ENCODE measurements at places on chromosomes 5 and 9.

DNA sequence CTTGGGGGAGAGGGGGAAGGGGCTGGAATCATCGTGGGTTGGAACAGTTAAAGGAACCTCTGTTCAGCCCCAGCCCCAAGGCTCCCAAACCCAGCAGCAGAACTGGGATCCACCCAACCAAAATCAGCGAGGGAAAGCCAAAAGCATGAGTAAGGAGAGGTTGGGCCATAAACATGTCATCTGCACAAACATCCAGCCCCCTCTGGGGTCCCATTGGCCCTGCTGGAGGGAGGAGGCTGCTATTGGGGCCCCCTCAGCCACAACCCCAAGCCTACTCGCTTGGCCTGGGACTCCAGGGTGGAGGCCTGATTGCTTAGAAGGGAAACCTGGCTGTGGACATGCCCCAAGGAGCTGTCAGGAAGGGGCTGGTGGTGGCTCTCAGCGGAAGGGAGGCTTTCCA lies 154.9 kb downstream of the FGF18 start:
- no peak overlapping the region for H3K4me3 ChIP-seq
- no peaks in the 10 kb centered on the region for H3K36me3 ChIP-seq
- no peaks in the 10 kb centered on the region for H3K4me1 ChIP-seq
- peaks cover 28% of the 10 kb centered on the region for H3K27me3 ChIP-seq
- no peak overlapping the region for H3K27ac ChIP-seq
- no peak for DNase-seq

GRCh38 chr5:126847826-126848251 lies 70.9 kb downstream of the LMNB1 start:
- no peaks in the 10 kb centered on the region for H3K27me3 ChIP-seq
- no peak overlapping the region for H3K4me3 ChIP-seq
- H3K27ac ChIP-seq: no peak overlapping the region
- peaks cover 16% of the 10 kb centered on the region for H3K4me1 ChIP-seq

DNA sequence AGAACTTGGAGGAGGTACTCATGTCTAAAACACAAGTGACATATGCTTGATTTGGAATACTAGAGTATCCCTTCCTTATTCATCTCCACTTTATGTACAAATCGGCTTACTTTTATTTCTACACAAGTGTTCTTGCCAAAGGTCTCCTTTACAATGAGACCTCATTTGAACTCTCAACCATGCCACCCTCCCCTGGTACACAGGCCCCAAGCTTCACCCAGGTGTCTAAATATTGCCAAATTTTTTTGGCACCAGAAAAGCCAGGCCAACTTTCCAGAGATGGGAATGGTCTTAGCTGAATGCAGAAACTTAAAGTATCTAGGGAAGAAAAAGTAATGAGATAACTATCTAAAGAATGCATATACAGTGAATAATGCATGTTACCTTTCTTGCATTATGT lies 18.9 kb downstream of the LYSMD3 start:
- no peak overlapping the region for H3K4me3 ChIP-seq
- peaks cover 10% of the 10 kb centered on the region for H3K36me3 ChIP-seq
- no peaks in the 10 kb centered on the region for H3K27me3 ChIP-seq
- no peak overlapping the region for H3K27ac ChIP-seq
- no peaks in the 10 kb centered on the region for H3K4me1 ChIP-seq

- H3K4me3 ChIP-seq: no peak overlapping the region
- no peak for DNase-seq
- no peak overlapping the region for H3K27ac ChIP-seq
These were observed 93.1 kb downstream of the NUDT12 start for GRCh38 chr5:103469288-103470040.

GRCh38 chr5:170143091-170143490 lies 37.4 kb downstream of the FOXI1 start:
- H3K4me3 ChIP-seq: no peak overlapping the region
- no peaks in the 10 kb centered on the region for H3K4me1 ChIP-seq
- H3K27me3 ChIP-seq: peaks cover 50% of the 10 kb centered on the region
- DNase-seq: no peak
- no peaks in the 10 kb centered on the region for H3K36me3 ChIP-seq
- H3K27ac ChIP-seq: no peak overlapping the region

GRCh38 chr5:73901043-73901442 lies 275.0 kb downstream of the ARHGEF28 start:
- H3K27ac ChIP-seq: no peak overlapping the region
- no peak for DNase-seq
- H3K36me3 ChIP-seq: no peaks in the 10 kb centered on the region
- peaks cover 25% of the 10 kb centered on the region for H3K27me3 ChIP-seq

GRCh38 chr5:124990723-124991122 lies 244.3 kb upstream of the ZNF608 start:
- H3K27me3 ChIP-seq: no peaks in the 10 kb centered on the region
- no peak for DNase-seq
- no peak overlapping the region for H3K27ac ChIP-seq

- no peaks in the 10 kb centered on the region for H3K27me3 ChIP-seq
- H3K27ac ChIP-seq: no peak overlapping the region
- peaks cover 11% of the 10 kb centered on the region for H3K4me1 ChIP-seq
- no peak for DNase-seq
- H3K4me3 ChIP-seq: no peak overlapping the region
These were observed 12.2 kb downstream of the INVS start for GRCh38 chr9:100111235-100111634.

DNA sequence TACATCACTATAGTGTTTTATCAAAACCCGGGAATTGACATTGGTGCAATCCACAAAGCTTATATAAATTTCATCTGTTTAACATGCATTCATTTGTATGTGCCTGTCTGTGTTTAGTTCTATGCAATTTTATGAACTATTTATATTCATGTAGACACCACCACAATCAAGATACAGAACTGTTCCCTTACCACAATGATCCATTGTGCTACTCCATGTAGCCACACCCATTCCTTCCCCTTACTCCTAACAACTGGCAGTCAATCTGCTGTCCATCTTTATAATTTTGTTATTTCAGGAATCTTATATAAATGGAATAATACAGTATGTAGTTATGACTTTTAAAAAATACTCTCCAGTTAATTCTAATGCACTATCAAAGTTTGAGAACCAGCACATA lies 389.5 kb downstream of the HTR1A start:
- H3K27ac ChIP-seq: no peak overlapping the region
- DNase-seq: no peak
- no peaks in the 10 kb centered on the region for H3K36me3 ChIP-seq
- H3K4me1 ChIP-seq: no peaks in the 10 kb centered on the region
- H3K4me3 ChIP-seq: no peak overlapping the region

DNA sequence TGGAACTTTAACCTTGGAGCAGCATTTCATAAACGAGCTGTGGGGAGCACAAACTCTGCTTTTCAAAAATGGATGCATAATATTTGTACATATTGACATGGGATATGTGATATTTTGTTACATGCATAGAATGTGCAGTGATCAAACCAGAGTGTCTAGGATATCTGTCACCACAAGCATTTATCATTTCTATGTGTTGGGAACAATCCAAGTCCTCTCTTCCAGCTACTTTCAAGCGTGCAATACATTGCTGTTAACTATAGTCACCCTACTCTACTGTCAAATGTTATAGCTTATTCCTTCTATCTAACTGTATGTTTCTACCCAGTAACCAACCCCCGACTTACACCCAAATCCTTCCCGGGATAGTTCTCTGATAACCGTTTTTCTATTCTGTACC lies 15.0 kb upstream of the C5orf58 start:
- no peak overlapping the region for H3K27ac ChIP-seq
- DNase-seq: no peak
- peaks cover 7% of the 10 kb centered on the region for H3K27me3 ChIP-seq

DNA sequence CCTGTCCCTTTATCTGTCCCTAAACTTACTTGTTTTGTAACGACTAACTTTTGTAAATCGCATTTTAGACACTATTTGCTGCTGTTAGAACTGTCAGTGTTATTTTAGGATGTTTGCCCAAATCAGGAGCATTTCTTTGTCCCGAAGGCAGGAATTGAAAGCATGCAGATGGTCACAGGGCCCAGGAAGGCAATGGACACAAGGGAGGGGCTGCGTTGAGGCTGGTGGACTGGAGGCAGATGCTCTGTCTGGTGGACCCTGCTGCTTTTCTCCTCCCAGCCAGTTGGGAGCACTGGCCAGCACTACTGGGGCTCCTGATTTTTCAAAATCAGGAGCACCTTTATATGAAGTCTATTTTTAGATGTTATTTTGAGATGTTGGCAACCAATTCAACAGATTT lies 31.7 kb downstream of the DOCK2 start:
- H3K4me1 ChIP-seq: peaks cover 58% of the 10 kb centered on the region
- H3K36me3 ChIP-seq: peaks cover 19% of the 10 kb centered on the region
- H3K27me3 ChIP-seq: no peaks in the 10 kb centered on the region
- no peak for DNase-seq
- no peak overlapping the region for H3K4me3 ChIP-seq

GRCh38 chr9:88605512-88606362 lies 70.8 kb downstream of the NXNL2 start:
- no peaks in the 10 kb centered on the region for H3K4me1 ChIP-seq
- no peak overlapping the region for H3K27ac ChIP-seq
- no peak overlapping the region for H3K4me3 ChIP-seq
- no peak for DNase-seq

DNA sequence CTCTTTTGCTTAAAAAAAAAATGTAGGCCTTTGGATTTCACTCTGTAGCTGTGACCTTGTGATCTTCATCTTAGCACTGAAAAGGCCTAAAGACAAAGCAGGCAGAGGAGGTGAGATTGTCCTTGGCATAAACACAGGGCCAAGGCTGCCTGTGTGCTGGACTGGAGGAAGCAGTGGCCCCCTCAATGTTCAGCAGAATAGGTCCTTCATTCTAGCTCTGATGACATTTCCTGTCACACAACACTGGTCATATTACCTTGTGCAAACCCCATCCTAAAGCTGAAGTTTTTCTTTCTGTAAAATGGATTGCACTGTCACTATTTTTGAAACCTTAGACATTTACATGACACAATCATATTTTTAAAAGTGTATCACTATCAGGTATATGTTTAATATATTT lies 147.4 kb downstream of the INSYN2B start:
- peaks cover 22% of the 10 kb centered on the region for H3K36me3 ChIP-seq
- H3K27ac ChIP-seq: peak overlapping the region; percentile 65
- peaks cover 41% of the 10 kb centered on the region for H3K4me1 ChIP-seq
- no peak overlapping the region for H3K4me3 ChIP-seq
- no peak for DNase-seq

GRCh38 chr9:91157883-91158282 lies 203.8 kb downstream of the AUH start:
- peaks cover 38% of the 10 kb centered on the region for H3K4me1 ChIP-seq
- no peak for DNase-seq
- H3K36me3 ChIP-seq: peaks cover 5% of the 10 kb centered on the region

- H3K4me3 ChIP-seq: no peak overlapping the region
- H3K27ac ChIP-seq: no peak overlapping the region
- H3K27me3 ChIP-seq: no peaks in the 10 kb centered on the region
These were observed 22.7 kb upstream of the CATSPER3 start for GRCh38 chr5:134945041-134945440.

DNA sequence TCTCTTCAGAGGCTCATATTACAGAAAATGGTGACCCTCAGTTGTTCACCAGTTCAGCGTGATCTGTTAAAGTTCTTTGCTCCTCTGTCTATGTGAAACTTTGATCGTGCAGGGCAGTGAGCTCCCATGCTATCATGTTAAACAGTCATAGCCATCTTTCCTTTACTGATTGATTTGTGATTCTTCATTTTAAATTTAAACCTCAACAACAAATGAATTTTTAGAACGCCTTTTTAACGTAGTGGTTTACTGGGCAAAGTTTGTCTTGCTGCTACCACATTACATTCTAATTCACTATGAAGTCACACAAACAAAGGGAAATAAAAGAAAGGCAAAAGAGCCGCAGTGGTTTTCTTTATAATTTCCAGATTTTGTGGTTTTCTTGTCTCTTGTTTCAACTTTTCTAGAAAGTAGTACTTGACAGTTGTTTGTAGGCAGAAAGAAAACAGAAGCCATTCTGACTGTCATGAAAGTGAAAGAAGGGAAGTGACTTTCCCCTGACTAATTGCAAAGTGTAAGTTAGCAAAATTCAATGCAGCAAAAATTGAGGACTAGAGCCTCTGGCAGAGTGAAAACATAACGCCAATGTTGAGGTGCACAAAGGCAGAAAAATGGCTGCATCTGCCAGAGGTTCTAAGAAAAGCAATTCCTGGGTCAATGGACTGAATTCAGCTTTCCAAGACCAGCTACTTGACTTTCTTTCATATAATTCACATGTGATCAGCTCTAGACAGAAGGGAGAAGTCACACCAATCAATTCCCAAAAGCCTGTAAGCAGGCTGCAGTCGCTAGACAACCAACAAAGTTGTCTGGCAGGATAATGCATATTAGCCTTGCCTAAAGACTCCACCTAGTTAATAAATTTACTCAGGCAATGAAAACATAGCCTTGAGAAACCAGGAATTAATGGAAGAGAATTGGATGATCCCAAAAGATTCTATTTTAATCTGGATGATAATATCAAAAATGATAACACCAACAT lies 7.1 kb upstream of the IFNA6 start:
- H3K4me3 ChIP-seq: peak overlapping the region; percentile 66
- peaks cover 13% of the 10 kb centered on the region for H3K4me1 ChIP-seq
- peaks cover 3% of the 10 kb centered on the region for H3K36me3 ChIP-seq
- H3K27ac ChIP-seq: peak overlapping the region; percentile 44

GRCh38 chr5:34571677-34572041 lies 84.5 kb upstream of the RAI14 start:
- no peak for DNase-seq
- H3K36me3 ChIP-seq: no peaks in the 10 kb centered on the region
- H3K4me1 ChIP-seq: no peaks in the 10 kb centered on the region

DNA sequence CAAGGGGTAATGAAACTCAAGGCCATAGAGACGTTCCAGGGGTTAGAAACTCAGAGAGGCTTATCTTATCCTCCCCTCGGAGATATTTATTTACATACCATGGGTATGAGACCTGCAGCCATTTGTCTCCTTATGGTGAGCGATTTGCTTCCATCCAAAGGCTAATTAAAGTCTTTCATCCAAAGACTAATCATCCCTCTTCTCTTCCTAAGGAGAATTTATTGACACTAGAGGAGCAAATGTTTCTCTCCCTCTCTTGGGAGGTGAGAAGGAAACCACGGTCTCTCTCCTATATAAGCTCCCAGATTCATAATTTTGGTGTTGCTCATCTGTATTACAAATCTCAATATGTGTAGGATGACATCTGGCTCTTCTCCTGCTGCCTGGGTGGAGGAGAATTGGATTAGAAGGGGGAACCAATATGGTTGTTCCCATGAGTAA lies 31.0 kb upstream of the RPS23 start:
- no peak for DNase-seq
- no peak overlapping the region for H3K27ac ChIP-seq
- H3K4me3 ChIP-seq: no peak overlapping the region
- H3K27me3 ChIP-seq: no peaks in the 10 kb centered on the region
- H3K4me1 ChIP-seq: no peaks in the 10 kb centered on the region

DNA sequence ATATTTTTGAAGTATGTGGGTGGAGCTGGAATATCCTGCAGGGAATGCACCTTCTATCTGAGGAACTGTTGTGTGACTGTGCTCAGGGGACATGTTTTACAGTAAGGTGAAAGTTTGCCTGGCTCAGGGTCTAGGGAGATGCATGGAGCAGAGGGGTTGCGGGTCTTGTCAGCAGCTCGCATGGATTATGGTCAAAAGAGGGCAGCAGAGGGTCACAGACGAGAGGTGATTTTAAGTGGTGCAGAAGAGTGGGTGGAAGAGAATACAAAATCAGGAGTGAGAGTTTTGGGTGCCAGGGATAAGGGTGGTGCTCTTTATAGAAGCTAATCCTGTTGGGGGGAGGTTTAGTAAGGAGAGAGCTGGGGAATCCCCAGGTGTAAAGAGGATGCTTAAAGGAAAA lies 53.5 kb upstream of the GRIN3A start:
- H3K27me3 ChIP-seq: no peaks in the 10 kb centered on the region
- H3K4me1 ChIP-seq: no peaks in the 10 kb centered on the region
- H3K36me3 ChIP-seq: no peaks in the 10 kb centered on the region
- no peak overlapping the region for H3K4me3 ChIP-seq
- DNase-seq: no peak
- H3K27ac ChIP-seq: no peak overlapping the region
